ENCODE measurements at places on chromosomes 13 and 19.

DNA sequence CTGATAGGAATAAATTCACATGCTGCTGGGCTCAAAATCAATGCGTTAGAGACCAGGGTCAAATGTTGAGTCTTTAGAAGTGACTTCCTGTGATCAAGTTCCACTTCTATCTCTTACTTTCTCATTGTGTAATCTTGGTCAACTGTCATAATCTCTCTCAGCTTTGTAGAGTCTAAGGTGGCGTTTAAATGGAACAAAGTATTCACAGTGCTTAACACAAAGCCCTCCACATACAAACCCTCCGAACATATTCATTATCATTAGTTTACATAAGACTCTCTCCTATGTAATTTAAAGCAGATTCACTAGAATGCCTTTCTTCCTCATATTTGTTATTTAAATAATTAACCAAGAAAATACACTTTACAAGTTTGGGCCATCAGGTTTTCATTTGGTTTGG is 1044.1 kb downstream of the EFNB2 start:
- DNase-seq = no peak

GRCh38 chr19:16051254-16052025 is 24.9 kb upstream of the TPM4 start:
- no peak for DNase-seq

DNA sequence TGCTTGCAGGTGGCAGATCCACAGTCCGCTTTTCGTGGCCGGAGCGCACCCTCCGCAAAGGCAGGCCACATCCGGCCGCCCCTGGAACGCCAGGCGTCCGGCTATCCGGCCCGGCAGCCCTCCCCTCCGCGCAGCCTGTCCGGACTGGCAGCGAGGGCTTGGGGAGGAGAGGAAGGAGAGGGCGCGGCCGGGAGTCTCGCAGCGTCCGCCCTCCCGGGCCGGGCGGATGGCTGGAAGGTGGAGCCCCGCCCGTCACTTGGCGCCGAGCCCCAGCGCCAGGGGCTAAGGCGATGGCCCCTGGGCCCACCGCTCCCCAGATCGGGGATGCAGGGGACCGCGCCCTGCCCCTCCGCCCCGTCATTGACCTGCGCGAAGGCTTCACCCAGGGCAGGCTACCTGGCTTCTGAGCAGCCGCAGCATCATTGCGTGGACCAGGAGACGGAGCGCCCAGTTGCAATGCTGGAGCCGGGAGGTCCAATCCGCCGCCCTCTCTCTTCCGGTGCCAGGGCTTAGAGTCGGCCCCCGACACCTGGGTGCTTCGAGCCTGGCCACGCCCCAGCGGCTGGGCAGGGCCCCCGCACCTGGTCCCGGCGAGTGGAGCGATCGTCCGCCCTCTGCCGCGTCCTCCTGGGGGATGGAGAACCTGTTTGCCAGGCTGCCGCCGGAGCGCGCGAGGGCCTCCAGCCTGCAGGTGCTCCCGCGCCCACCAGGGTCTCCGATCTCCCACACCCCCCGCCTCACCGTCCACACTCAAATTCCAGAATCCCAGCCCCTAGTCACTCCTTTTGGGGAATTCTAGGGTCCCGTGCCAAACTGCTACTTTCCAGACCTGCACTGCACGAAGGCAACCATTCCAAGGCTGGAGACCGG is at the start of gene FUT1:
Gene FUT1, minus strand, starts transcription at position 146 of the 870 bp plus-strand sequence. CDS start 1,360 bp downstream, outside the sequence.
- DNase-seq = peak; percentile 82

DNA sequence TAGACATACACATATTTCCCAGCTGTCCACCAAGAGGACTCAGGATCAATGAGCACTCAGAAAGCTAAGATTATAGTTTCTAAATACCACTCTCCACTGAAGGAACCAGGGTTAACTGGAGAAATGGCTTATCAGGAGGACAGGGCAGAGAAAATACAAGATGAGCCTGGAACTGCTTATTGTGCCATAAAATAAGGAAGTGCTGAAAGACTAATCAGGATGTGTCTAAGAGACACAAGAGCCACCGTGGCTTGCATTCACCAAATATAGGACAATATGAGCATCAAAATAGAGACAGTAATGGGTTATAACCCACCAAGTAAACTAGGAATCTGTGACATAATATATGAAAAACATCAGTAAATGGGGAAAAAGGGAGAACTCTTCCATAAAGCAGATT is 32.8 kb downstream of the KLF12 start:
- DNase-seq = no peak

- DNase-seq = no peak
Observed at GRCh38 chr19:56272161-56272798, at the start of gene EDDM13. Gene EDDM13, plus strand, starts transcription at chr19:56272748. Its CDS starts 87 bp downstream, at chr19:56272835.

- no peak for DNase-seq
Observed at GRCh38 chr13:81142306-81142999, 801.5 kb upstream of the SPRY2 start.

DNA sequence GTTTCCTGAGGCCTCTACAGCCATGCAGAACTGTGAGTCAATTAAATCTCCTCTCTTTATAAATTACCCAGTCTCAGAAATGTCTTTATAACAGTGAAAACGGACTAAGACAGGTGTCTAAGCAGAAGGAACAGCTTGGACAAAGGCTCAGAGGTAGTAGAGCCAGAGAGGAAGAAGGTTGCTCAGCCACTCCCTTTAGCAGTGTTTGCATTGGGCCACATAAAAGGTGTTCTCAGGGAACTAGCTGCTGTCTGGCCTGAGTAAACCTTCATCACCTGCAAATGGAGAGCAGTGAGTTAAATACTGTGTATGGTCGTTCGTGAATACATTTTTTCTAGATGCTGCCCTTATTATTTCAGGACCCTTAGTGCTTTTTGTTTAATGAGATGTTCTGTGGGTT is 383.4 kb downstream of the EFNB2 start:
- no peak for DNase-seq

GRCh38 chr19:55153652-55154264 is 3.8 kb downstream of the TNNI3 start:
- no peak for DNase-seq

GRCh38 chr19:6214881-6215541 is 64.8 kb downstream of the MLLT1 start:
- no peak for DNase-seq

DNA sequence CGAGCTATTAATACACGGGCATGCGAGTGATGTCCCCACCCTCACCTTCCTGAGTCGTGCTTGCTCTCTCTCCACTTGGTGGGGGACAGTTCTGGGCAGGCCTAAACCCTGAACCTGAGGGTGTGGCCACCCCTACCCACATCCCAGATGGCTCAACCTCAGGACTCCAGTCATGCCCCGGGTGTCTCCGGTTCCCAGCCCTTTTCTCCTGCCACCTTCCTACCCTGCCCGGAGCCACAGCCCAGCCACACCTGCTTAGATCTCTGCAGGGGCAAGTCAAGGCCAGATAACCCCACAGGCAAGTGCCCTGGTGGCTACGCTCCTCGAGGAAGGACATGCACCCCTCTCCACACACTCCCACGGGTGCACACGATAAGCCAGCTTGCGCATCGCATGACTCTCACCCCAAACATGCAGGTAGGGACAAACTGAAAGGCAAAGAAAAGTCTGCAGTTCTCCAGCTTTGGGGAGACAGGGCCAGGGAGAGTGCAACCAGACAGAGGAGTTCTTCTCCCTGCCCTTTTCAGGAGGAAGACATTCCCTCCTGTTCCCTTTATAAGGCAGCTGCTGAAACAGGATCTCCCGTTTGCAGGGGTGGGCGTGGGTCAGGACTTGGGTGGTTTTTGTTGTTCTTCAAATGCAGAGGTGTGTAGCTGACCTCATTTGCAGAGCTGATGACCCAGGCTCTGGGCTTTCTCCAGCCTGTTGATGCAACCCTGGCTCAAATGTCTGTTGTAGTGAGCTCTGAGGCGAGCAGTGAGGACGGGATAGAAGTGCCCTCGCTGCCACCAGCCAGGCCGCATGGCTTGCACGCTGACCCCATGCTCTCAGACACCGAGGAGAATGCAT is 88.6 kb downstream of the DPF1 start:
- no peak for DNase-seq

DNA sequence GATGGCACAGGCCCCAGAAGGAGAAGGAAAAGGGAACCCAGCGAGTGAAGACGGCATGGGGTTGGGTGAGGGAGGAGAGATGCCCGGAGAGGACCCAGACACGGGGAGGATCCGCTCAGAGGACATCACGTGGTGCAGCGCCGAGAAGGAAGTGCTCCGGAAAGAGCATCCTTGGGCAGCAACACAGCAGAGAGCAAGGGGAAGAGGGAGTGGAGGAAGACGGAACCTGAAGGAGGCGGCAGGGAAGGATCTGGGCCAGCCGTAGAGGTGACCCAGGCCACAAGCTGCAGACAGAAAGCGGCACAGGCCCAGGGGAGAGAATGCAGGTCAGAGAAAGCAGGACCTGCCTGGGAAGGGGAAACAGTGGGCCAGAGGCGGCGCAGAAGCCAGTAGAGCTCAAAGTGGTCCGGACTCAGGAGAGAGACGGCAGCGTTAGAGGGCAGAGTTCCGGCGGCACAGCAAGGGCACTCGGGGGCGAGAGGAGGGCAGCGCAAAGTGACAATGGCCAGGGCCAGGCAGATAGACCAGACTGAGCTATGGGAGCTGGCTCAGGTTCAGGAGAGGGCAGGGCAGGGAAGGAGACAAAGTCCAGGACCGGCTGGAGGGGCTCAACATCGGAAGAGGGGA is 1.1 kb downstream of the PPP1R12C start:
- peak; percentile 61 for DNase-seq

DNA sequence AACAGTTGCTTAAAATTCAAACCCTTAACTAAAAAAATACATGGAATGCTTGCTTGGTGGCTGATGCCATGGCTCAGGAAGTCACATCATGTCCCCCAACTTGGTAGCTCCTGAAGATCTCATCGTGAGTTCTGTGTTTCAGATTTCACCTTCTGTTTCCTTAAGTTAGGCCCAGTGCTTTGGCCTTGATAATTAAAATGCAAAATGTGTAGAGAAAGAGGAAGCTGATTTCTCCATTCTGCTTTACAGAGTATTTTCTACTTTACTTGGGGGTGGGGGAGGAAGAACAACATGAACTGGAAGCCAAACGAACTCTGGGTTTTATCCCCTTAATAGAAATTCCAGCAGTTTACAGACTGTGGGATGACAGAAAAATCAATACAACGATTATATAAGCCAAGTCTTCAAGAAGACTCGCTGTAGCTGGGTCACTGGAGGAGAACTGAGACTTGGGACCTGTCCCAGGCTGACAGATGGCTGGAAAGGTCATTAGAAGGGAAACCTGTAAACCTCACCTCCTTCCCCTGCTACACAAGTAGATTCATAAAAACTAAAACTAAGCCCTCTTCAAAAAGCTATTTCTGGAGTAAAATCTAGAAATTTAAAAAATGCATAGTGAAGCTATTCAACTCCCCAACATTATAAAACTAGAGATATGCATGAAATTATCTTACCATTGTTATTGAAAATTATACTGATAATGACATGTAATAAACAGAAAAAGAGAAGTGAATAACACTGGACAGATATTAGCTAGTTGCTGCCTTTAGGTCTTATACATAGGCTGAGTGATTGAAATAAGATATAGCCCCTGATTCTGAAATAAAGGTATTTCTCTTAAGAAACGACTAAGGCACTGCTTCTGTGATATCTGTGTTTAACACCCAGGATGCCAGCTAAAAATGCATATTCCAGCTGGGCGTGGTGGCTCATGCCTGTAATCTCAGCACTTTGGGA is 22.1 kb upstream of the GGACT start:
- DNase-seq = no peak

DNA sequence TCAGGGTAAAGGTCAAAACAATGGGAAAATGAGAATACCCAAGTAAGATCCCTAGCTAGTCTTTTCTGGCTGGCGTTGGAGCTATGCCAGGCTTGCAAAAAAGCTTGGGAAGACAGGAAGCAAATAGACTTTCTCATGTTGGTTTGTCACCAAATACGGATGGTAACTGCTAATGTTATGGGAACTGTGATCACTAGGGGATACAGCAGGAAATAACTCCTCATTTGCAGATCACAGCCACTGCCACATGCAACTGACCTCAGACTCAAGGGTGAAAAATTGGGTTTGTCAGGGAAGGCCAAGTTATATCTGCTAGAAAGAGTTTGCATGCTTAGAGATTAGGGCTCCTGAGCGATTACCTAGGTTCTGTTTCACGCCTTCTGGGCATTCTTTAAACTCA is 162.9 kb downstream of the NHLRC3 start:
- DNase-seq = no peak

GRCh38 chr19:42392165-42392564 is 2.1 kb upstream of the CNFN start:
- DNase-seq = no peak

DNA sequence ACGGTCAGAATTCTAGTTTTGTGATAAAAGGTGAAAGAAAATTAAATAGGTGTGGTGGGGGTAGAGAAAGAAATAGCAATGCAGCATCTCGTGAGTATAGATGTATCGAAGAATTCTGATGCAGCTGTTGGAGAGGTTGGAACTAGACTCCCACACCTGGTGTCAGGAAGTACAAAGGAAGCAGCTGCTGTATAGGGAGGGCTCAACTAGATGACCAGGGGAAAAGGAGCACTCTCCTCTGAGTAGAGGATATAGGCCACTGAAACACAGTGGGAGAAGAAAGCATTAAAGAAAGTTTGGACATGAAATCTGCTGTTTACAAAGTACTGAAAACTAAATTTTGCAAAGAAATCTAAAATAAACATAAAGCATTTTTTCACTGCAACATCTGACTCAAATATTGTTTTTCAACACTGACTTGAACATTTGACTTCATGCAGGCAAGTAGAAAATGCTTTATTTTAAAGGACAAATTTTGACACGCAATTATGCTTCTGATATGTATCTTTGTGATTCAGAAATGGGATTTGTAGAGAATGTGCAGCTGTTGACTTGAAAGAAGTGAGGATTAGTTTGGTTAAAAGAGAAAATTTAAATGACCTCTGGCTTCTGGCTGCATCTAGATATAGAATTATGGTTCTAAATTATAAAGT is 82.2 kb downstream of the MIPEP start:
- no peak for DNase-seq

DNA sequence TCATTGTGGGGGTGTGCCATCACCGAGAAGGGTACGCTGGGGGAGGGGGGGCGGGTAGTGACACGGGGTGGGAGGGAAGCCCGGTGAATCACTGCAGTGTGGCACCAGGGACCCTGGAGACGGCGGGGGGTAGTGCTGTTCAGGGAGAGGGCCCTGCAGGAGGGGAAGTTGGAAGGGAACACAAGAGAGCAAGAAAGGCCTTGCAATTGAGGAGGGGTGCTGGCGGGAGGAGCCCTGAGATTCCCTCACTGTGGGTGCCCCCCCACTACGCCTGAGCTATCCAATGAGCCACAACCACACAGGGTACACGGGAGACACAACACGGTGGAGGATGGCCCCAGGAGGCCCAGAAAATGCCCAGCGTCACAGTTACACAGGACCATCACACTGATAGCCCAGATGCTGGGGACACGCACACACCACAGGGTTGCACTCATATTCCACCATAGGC is 516 bp upstream of the ATP1A3 start:
- DNase-seq = no peak

- DNase-seq = no peak
Observed at GRCh38 chr13:43545317-43545874, 241.4 kb downstream of the ENOX1 start.

GRCh38 chr19:10713317-10713716 is 4.6 kb upstream of the DNM2 start:
- DNase-seq = no peak

GRCh38 chr13:51618626-51619025 is 34.4 kb downstream of the WDFY2 start:
- no peak for DNase-seq

GRCh38 chr19:45385392-45386221 is 15.2 kb upstream of the ERCC2 start:
- no peak for DNase-seq

GRCh38 chr19:39193803-39194202 is 3.0 kb upstream of the NCCRP1 start:
- no peak for DNase-seq

GRCh38 chr13:33372251-33372919 is 86.8 kb upstream of the STARD13 start:
- DNase-seq = no peak

GRCh38 chr19:37593996-37594303 is 642 bp downstream of the ZNF571 start:
- no peak for DNase-seq
